ENCODE measurements at places on chromosomes 12 and 14. TPM values are rescaled to one million over a fixed set of nuclear protein-coding genes. Genes with fewer than 3 reads are reported as not detected.

The KRT86 gene
- total RNA-seq, result under 0.01 TPM

The G2E3 gene
- total RNA-seq, result 41.6 TPM

The KCNC2 gene
- total RNA-seq, result 16.5 TPM

The SLC2A14 gene
- under 0.01 TPM for total RNA-seq

The LRRC10 gene
- not detected for total RNA-seq

The C12orf50 gene
- not detected for total RNA-seq

The SLC10A1 gene
- not detected for total RNA-seq

The BTBD6 gene
- total RNA-seq, result 35.2 TPM

The FAR2 gene
- total RNA-seq, result 24.3 TPM

The DLGAP5 gene
- 3.9 TPM for total RNA-seq

The NANOG gene
- total RNA-seq, result not detected

The KRT79 gene
- not detected for total RNA-seq

The KRT6A gene
- total RNA-seq, result not detected

The SERPINA3 gene
- 0.74 TPM for total RNA-seq

The LRRK2 gene
- 7.6 TPM for total RNA-seq

The ATG101 gene
- total RNA-seq, result 15.0 TPM

The GPR162 gene
- 52.6 TPM for total RNA-seq

The FAM161B gene
- 18.4 TPM for total RNA-seq

The KCNK10 gene
- 15.0 TPM for total RNA-seq

The PLCZ1 gene
- total RNA-seq, result 0.25 TPM

The VTI1B gene
- total RNA-seq, result 40.6 TPM

The IRAK3 gene
- total RNA-seq, result 5.4 TPM

The TAS2R31 gene
- 11.1 TPM for total RNA-seq

The RASSF9 gene
- total RNA-seq, result 1.2 TPM

The KRT71 gene
- 0.25 TPM for total RNA-seq

The BEGAIN gene
- total RNA-seq, result 13.8 TPM

The BMP4 gene
- total RNA-seq, result 0.98 TPM

The DPPA3 gene
- total RNA-seq, result not detected

The CLEC7A gene
- total RNA-seq, result 0.74 TPM

The GPX2 gene
- not detected for total RNA-seq

The ORAI1 gene
- total RNA-seq, result 1.2 TPM

The TPPP2 gene
- not detected for total RNA-seq

The DEPDC4 gene
- total RNA-seq, result 2.7 TPM

The C14orf180 gene
- total RNA-seq, result not detected

The USP44 gene
- total RNA-seq, result 3.4 TPM

The NR4A1 gene
- total RNA-seq, result 10.1 TPM

The CMTM5 gene
- total RNA-seq, result 1.5 TPM

The TMPRSS12 gene
- not detected for total RNA-seq

The SLC6A13 gene
- 14.0 TPM for total RNA-seq

The AICDA gene
- not detected for total RNA-seq

The KRT7 gene
- total RNA-seq, result not detected

Measured in temporal lobe (tissue), 4 donors.